Testis (tissue), 5 donors: ENCODE measurements at places on chromosomes 7 and 10. TPM values are rescaled to one million over a fixed set of nuclear protein-coding genes. Genes with fewer than 3 reads are reported as not detected.
A peak's percentile ranks its signal among the peaks of the same experiment; 100 is the strongest.

DNA sequence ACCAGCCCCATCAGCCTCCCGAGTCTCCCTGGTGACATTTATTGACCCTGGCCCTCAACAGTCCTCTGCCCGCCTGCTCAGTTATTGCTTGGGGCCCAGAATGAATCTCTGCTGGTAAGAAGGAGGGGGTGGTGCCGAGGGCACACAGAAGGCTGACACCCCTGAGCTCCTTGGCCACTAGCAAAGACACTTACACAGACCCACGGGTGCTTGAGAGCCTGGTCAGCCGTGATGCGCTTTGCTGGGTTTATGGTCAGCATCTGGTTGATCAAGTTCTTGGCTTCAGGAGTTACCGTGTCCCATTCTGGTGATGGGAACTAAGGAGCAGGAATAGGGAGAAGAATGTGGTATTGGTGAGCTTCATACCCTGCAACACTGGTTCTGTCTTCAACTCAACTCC lies 27.3 kb downstream of the CAMK2G start:
- no peak overlapping the region for H3K4me3 ChIP-seq
- H3K4me1 ChIP-seq: peaks cover 18% of the 10 kb centered on the region
- H3K27me3 ChIP-seq: no peaks in the 10 kb centered on the region
- no peaks in the 10 kb centered on the region for H3K36me3 ChIP-seq
- no peak overlapping the region for H3K27ac ChIP-seq

DNA sequence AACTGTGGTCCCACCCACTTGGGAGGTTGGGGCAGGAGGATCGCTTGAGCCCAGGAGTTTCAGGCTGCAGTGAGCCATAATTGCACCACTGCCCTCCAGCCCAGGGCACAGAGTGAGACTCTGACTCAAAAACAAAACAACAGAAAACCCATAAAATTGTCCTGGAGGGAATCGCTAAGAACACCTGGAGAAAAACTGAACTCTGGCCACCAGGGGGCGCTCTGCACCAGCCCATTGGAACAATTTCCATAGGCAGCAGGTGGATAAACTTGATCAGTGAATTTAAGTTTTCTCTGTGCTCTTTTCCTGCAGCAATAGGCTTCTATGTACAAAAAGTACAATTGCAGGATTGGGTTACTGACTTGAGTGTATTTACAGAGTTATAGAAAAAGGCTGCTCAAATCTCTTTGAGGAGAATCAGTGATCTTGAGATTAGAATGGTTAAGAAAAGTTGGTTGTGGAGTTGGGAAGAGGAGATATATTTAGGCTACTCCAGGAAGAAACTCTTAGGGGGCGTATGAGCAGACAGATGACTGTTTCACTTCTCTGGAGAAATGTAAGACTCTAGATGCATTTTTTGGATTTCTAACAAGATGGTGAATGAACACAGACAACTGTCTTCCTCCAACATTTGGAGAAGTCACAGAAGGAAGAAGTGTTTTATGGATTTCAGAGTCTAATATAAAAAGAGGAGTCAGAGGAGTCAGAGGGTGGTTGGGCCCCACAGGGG lies 274.9 kb upstream of the GALNT17 start:
- no peaks in the 10 kb centered on the region for H3K4me1 ChIP-seq
- no peaks in the 10 kb centered on the region for H3K27me3 ChIP-seq
- DNase-seq: peak; percentile 88
- no peaks in the 10 kb centered on the region for H3K36me3 ChIP-seq
- no peak overlapping the region for H3K4me3 ChIP-seq

DNA sequence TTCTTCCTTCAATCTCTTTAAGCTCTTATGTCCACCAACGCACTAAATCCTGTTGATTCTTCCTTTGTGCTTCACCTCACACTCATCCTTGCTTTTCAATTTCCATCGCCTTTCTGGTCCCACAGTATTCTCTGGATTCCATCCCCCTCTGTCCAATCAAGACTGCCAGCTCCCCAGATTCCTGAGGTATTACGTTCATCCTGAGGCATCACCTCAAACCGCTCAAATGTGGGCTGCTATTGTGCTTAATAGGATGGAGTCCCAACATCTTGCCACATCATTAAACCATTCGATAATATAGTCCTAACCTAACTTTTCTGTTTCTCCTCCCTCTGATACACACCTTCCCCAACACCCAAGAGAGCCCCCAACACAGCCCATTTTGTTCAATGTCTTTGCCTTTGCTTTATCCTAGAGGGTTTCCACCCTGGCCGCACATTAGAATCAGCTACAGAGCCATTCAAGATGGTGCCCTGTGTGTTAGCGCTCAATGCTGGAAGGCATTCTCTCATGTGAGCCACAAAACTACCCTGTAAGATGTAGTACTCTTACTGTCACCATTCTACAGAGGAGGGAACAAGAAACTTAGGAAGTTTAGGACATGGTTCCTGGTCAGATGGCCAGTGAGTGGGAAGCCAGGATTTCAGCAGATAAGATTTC lies 79.5 kb upstream of the LEP start:
- no peaks in the 10 kb centered on the region for H3K27me3 ChIP-seq
- H3K36me3 ChIP-seq: no peaks in the 10 kb centered on the region
- no peak overlapping the region for H3K4me3 ChIP-seq
- DNase-seq: no peak
- peaks cover 5% of the 10 kb centered on the region for H3K4me1 ChIP-seq

Gene MOGAT3
- not detected for polyA plus RNA-seq

DNA sequence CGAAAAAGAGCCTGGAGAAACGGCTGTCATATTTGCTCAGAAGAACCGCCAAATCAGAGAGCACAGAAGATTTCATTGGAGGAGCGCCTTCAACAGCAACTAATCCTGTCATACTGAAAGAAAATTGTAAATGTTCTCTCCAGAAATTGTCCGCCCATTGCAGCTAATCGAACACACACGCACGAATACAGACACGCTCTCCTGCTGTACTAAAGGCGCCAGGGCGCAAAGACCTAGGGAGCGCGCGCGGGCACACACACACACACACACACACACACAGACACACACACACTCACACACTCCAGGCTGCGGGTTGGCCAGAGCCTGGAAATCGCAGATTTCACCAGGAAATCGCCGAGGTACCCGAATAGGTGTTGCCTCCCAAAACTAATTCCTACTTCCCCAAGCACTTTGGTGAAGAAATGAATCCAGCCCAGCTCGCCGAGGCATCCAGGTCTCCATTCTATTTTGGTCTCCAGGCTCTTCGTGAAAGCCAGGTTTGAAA lies at the start of gene CHRM2:
Gene CHRM2 (plus strand): TSS at position 157 of the 505 bp plus-strand sequence. CDS start 146,214 bp downstream, outside the sequence.
- H3K27ac ChIP-seq: no peak within 1 kb of the TSS
- H3K36me3 ChIP-seq: no peaks in the 10 kb centered on the region
- DNase-seq: no peak
- no peaks in the 10 kb centered on the region for H3K27me3 ChIP-seq
- peaks cover 17% of the 10 kb centered on the region for H3K4me1 ChIP-seq

GRCh38 chr10:113015201-113015600 lies 65.2 kb downstream of the TCF7L2 start:
- no peak overlapping the region for H3K4me3 ChIP-seq
- no peak for DNase-seq
- H3K4me1 ChIP-seq: peaks cover 9% of the 10 kb centered on the region

- peak; percentile 81 for DNase-seq
- peak within 1 kb of the TSS; percentile 70 for H3K4me3 ChIP-seq
- peaks cover 6% of the 10 kb centered on the region for H3K4me1 ChIP-seq
- H3K36me3 ChIP-seq: no peaks in the 10 kb centered on the region
These were observed at the start of gene CNNM1 for GRCh38 chr10:99329304-99329553. TSS of gene CNNM1 (plus strand) at chr10:99329356. CDS start at chr10:99329388, 32 bp downstream.

Gene PAPOLB
- 65.2 TPM for polyA plus RNA-seq

GRCh38 chr7:91953618-91954017 lies 13.0 kb downstream of the AKAP9 start:
- H3K27ac ChIP-seq: no peak overlapping the region
- H3K27me3 ChIP-seq: no peaks in the 10 kb centered on the region
- no peaks in the 10 kb centered on the region for H3K4me1 ChIP-seq
- H3K36me3 ChIP-seq: no peaks in the 10 kb centered on the region

GRCh38 chr7:49243521-49243920 lies 319.2 kb downstream of the CDC14C start:
- H3K27me3 ChIP-seq: no peaks in the 10 kb centered on the region
- no peak for DNase-seq
- H3K4me3 ChIP-seq: no peak overlapping the region
- H3K4me1 ChIP-seq: no peaks in the 10 kb centered on the region
- no peaks in the 10 kb centered on the region for H3K36me3 ChIP-seq

Gene PNLIPRP3
- not detected for polyA plus RNA-seq

Gene GRID1
- 7.4 TPM for polyA plus RNA-seq

DNA sequence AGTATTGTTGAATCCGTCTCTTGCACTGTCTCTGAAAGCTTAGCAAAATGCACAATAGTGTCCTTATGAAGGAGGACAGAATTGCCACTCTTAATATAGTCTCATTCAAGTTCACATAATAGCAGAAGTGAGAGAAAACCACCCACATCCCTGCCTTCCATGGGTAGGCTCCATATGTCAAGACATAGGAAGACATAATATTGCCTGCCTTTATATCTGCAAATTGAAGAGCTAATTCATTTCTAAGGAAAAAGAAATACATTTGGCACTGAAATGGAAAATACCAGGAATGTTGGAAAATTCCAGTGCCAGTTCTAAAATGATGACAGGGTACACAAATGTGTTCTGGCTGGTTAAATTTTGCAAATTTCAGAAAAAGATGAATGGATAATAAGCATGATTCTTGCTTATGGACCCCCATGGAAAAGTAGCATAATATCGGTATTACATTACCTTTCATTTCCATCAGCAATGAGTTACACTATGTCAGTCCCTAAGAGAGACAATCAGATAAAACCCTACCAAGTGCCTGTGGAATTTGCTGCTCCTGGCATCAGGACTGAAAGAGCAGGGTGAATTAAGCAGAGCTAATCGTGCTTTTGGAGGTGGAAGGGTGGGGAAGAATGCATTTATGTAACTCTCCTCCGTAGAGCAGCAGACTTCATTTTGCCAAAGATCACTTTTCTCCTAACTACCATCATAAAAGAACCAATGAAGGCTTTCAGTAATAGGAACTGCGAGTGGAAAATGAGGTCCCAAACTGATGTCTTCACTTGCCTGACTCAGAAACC lies 312.6 kb downstream of the FGFR2 start:
- no peak for DNase-seq
- H3K27me3 ChIP-seq: no peaks in the 10 kb centered on the region
- no peak overlapping the region for H3K4me3 ChIP-seq
- no peaks in the 10 kb centered on the region for H3K36me3 ChIP-seq
- H3K4me1 ChIP-seq: peaks cover 5% of the 10 kb centered on the region
- H3K27ac ChIP-seq: no peak overlapping the region

DNA sequence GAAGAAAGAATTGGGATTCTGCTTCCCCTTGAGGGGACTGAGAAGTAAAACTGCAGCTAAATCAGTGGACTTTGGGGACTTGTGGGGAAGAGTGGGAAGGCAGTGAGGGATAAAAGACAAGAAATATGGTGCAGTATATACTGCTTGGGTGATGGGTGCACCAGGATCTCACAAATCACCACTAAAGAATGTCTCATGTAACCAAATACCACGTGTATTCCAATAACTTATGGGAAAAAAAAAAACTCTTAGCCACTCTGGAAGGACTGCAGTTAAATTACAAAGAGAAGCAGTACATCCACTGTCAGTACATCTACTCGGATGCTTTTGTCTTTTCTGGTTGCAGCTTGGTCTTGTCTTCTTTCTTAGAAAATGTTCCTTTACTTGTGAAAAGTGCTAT lies 27.4 kb upstream of the GOT1 start:
- DNase-seq: no peak
- no peak overlapping the region for H3K4me3 ChIP-seq
- H3K36me3 ChIP-seq: no peaks in the 10 kb centered on the region
- H3K27me3 ChIP-seq: no peaks in the 10 kb centered on the region

DNA sequence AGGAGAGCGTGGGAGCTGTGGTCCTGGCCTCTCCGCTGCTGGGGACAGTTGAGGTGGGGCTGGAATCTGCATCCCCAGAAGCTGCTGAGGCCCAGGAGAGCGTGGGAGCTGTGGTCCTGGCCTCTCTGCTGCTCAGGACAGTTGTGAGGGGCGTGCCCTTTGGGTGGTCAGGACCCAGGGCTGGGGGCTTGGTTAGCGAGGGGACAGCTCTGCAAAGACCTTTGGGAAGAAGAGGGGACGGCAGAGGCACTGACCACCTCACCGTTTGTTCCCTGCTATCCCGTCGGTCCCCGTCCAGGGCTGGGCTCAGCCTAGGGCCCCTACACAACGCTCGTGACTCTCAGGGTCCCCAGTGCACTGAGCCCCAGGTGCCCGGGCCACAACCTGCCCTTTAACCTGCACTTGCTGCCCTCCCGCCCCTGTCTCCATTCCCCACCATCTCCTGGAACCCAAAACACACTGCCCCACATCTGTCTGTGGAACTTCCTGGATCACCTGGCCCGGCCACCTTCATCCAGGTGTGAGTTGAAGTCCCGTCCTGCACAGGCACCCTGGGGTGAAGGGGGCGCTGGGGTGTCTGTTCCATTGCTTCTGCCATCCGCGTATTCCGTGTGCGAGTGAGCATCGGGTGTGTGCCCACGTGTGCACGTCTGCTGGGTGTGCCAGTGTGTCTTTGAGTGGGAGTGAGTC lies 14.1 kb downstream of the FOXL3 start:
- no peak overlapping the region for H3K4me3 ChIP-seq
- no peaks in the 10 kb centered on the region for H3K27me3 ChIP-seq
- no peak overlapping the region for H3K27ac ChIP-seq
- H3K4me1 ChIP-seq: no peaks in the 10 kb centered on the region
- no peaks in the 10 kb centered on the region for H3K36me3 ChIP-seq

- DNase-seq: no peak
- peaks cover 25% of the 10 kb centered on the region for H3K4me1 ChIP-seq
- no peaks in the 10 kb centered on the region for H3K27me3 ChIP-seq
- no peak overlapping the region for H3K27ac ChIP-seq
- H3K36me3 ChIP-seq: no peaks in the 10 kb centered on the region
These were observed 87.4 kb downstream of the INPP5A start for GRCh38 chr10:132624847-132625471.

Gene COL13A1
- 2.5 TPM for polyA plus RNA-seq

Gene CH25H
- 0.25 TPM for polyA plus RNA-seq

GRCh38 chr10:122221958-122222357 lies 49.1 kb upstream of the BTBD16 start:
- no peak overlapping the region for H3K27ac ChIP-seq
- no peaks in the 10 kb centered on the region for H3K4me1 ChIP-seq
- no peaks in the 10 kb centered on the region for H3K27me3 ChIP-seq
- DNase-seq: no peak
- H3K36me3 ChIP-seq: no peaks in the 10 kb centered on the region
- H3K4me3 ChIP-seq: no peak overlapping the region

DNA sequence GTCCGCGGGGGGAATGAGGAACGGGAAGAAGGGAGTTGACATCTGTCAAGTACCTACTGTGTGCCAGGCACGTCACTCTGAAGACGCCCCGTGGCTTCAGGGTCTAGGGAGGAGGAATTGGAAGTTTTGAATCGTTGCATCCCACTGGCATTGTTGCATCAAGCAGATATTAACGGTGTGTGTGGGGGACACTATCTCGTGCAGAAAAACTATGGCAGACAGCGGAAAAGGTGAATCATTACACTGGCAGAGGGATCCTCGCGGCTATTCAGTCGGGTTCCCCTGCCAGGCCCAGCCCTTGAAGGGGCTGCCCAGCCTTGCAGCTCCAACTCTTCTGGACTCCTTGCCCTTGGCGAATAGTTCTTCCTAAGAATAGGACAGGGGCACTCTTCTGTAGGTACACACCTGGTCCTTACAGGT lies 1.0 kb upstream of the KIAA1549 start:
- H3K27ac ChIP-seq: no peak overlapping the region
- H3K4me1 ChIP-seq: no peaks in the 10 kb centered on the region
- H3K4me3 ChIP-seq: peak overlapping the region; percentile 56
- no peaks in the 10 kb centered on the region for H3K36me3 ChIP-seq
- DNase-seq: no peak

GRCh38 chr10:8051851-8052257 lies 2.6 kb upstream of the GATA3 start:
- no peak for DNase-seq
- H3K27me3 ChIP-seq: peaks cover 2% of the 10 kb centered on the region
- peaks cover 25% of the 10 kb centered on the region for H3K4me1 ChIP-seq
- no peaks in the 10 kb centered on the region for H3K36me3 ChIP-seq
